EH (cell line): ENCODE measurements at places on chromosomes 4 and X.

GRCh38 chr4:2600878-2601277 lies 64.4 kb downstream of the FAM193A start:
- no peak for DNase-seq

DNA sequence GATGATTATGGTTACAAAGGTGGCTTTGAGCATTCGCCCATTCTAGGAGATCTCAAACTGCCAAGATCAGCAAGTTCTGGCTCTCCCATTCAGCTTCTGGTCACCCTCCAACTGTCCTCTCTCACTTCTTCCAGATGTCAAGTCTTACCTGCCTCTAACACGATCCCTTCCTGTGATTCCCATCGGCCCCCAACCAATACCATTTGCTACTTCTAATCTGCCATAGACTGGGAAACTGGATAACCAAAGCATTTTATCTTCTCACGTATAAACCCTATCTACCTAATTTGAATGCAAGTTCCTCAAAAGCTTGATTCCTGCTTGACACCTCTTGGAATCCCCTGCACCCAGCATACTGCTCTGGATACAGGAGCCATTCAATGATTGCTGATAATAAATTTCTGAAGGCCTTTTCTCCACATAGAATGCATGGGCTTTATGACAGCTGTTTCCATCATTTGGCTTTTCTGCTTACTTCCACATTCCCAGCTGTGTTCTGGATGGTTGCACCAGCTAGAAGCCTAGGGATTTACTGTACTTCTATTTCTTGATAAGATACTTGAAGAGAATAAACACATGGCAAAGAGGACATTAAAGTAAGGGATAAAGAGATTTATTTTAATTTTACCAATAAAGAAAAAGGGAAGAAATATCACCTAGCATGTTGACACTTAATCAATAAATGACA lies 9.6 kb downstream of the GPC4 start:
- no peak for DNase-seq

DNA sequence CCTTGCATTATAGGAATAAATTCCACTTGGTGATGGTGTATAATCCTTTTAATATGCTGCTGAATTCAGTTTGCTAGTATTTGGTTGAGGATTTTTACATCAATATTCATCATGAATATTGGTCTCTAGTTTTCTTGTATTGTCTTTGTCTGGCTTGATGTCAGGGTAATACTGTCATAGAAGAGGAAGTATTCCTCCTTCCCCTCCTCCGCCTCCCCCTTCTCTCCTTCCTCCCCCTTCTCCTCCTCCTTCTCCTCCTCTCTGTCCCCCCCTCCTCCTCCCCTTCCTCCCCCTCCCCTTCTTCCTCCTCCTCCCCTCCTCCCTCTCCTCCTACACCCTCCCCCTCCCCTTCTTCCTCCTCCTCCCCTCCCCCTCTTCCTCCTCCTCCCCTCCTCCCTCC lies 65.8 kb downstream of the RGS12 start:
- DNase-seq: no peak

DNA sequence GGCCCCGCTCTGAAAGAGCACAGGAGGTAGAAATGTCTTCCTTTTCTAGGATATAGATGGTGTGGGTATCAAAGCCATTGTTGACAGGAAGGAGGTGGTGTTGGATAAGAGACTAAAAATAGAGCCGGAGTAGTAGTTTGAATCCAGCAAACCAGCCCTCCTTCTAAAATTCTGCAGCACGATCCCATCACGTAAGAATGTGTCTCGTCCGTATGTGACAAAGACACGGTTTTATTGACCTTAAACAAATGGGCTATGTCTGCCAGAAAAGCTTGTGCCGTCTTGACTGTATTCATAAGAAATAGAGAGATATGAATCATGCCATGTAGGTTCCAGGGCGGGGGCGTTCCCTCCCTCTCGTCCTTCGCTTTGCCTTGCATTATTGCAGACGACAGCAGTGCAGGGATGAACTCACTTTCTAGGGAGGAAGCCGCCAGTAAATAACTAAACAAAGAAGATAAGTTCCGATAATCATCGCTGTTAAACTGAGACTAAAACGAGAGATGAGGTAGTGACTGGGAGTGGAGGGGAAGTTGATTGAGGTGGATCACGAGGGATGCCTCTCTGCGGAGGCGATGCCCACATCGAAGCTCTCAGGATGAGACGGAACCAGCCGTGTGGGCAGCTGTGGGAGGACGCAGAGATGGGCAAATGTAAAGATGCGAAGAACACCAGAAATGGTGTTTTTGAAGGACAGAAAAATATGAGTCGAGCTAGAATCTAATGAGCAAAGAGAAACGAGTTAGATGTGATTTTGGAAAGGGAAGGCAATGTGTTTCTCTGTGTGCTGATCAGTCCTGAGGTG lies 3.4 kb downstream of the TENM3 start:
- DNase-seq: peak; percentile 47

DNA sequence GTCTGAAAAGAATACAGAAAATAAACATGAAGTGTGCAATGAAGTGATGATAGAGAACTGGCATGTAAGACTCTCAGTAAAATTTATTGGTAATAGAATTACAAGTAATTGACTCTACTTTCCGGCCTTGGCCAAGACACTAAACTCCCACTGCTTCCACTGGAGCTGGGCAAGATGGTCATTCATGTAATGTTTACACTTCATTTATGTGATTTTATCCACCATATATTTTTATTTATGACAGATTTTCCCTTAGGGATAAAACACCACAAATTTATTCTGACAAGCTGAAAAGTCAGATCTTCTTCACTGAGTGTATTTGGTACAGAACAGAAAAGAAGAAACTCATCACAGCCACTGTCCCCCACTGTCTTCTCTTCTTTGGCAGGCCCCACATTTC lies 191.9 kb downstream of the SLC39A8 start:
- DNase-seq: no peak

GRCh38 chr4:84050015-84050414 lies 449.1 kb downstream of the NKX6-1 start:
- DNase-seq: no peak

- DNase-seq: no peak
Measured at GRCh38 chrX:103414561-103414960, 38.2 kb downstream of the BEX3 start.

GRCh38 chr4:22688236-22688635 lies 4.5 kb upstream of the GBA3 start:
- DNase-seq: peak; percentile 59

- no peak for DNase-seq
Measured at GRCh38 chr4:71303287-71303686, 35.5 kb upstream of the SLC4A4 start.

DNA sequence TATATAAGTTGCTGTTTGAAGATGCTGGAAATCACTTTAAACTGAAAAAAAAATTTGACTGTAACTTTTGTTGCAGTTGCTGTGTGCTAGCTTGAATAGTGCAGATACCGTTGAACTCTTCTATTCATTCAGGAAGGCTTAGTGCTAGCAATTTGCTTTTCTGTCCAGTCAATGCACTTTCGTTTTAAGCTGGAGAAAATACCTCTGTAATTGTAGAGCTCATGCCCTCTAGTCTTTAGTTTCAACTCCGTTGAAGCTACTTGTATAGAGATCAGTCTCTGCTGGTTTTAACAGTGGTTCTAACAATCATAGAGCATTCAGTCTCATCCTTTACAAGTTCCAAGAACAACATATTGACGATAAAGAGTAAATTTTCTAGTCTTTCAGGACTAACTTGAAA lies 49.0 kb upstream of the TRPC3 start:
- DNase-seq: no peak

DNA sequence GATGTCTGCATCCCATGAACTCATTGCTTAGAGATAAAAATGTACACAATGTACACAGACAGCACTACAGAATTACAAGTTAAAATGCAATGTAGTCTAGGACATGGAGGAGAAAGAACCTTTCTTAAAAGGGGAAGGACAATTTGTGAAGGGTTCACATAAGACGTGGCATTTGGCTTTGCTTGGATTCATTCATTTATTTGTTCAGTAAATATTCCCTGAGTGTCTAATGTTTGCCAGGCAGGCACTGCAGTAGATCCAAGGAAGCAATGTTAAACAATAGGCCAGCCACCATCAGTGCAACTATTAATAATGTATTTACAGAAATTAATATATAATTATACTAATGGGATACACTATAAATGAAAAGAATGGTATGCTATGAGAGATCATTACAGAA lies 94.4 kb downstream of the GRIA2 start:
- no peak for DNase-seq

- DNase-seq: peak; percentile 64
Measured at GRCh38 chrX:38891641-38892413, 90.6 kb downstream of the MID1IP1 start.

DNA sequence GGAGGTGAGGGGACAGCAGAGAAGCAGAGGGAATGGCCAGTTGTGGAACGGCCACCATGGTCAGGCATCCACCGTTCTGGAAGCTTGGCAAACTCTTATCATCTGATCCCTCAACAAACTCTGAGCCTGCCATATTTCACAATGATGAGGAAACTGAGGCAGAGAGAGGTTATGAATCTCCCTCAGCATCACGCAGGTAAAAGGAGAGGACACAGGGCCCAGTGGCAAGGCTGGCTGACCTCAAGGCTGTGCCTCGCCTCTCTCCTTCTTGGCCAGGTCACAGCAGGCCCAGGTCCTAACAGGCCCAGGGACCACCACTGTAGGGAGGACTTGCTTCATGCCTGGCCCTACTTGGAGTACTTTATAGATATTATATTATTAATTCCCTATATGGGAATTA lies 242.8 kb downstream of the EVC2 start:
- DNase-seq: no peak

- DNase-seq: peak; percentile 94
Measured at GRCh38 chr4:76208005-76208765, 5.4 kb downstream of the SCARB2 start.

GRCh38 chrX:39679497-39680157 lies 418.1 kb downstream of the BCOR start:
- no peak for DNase-seq

DNA sequence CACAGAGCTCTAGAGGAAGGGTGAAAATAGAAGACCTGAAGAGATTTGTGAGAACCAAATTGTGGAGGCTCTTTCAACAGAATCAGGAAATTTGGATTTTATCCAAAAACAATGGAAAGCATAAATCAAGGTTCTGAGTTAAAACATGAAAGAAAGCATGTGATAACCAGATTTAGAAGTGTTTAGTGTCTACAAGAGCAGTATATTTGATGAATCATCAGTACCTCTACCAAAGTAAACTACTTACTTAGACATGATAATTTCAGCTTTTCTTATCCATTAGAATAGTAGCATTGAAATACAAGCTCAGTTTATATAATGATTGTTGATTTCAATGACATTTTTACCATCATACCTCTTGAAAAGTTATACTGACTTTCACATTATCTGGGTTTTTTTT lies 25.9 kb upstream of the INTU start:
- DNase-seq: no peak

DNA sequence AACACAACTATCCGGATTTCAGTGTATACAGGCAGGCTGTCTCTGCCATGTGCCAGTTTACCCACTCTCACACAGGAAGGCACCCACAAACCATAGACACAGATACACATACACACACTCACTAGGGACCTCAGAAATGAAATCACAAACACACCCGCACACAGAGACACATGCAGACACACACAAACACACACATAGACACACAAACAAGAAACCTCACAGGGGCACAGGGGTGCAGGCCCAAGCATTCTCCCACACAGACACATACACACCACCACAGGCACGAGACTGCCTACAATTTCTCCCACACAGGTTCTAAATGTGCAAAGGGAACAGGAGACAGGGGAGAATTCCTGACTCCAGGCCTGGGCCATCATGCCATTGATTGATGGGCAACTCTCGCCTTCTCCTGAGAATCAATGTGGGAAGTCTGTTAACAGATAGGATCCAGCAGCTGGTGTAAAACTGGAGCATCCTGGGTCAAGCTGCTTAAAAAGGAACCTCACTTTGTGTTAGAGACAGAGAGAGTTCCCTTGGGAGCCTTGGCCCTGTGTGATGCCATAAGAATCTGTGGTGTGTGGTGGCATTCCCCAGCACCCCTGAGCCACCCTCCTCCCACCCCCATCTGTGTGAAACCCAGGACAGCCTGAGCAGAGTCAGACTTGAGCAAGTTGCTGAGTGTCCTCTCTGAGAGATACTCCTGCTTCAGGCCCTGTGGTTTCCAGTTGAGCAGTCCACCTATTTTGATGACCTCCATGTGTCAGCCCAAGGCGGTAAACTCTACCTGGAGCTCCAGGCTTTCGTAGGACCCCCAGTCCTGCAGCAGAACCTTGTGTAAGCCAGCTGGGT lies 33.9 kb downstream of the NBDY start:
- DNase-seq: no peak

DNA sequence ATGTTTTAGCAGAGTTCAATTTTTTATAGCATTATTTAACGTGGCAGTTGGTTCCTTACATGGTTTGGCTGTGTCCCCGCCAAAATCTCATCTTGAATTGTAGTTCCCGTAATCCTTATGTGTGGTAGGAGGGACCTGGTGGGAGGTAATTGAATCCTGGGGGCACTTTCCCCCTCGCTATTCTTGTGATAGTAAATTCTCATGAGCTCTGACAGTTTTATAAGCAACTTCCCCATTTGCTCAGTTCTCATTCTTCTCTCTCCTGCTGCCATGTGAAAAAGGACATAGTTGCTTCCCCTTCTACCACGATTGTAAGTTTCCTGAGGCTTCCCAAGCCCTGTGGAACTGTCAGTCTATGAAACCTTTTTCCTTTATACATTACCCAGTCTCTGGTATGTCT lies 329.5 kb downstream of the GRIA2 start:
- no peak for DNase-seq

DNA sequence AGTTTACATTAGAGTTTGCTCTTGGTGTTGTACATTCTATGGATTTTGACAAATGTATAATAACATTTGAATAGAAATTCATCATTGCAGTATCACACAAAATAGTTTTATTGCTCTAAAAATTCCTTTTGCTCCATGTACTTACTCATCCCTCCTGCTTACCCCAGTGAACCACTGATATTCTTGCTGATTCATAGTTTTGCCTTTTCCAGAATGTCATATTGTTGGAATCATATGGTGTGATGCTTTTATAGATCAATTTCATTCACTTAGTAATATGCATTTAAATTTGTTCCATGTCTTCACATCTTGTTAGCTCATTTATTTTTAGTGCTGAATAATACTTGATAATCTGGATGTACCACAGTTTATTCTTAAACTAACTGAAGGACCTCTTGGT lies 1593.2 kb downstream of the C4orf33 start:
- no peak for DNase-seq

DNA sequence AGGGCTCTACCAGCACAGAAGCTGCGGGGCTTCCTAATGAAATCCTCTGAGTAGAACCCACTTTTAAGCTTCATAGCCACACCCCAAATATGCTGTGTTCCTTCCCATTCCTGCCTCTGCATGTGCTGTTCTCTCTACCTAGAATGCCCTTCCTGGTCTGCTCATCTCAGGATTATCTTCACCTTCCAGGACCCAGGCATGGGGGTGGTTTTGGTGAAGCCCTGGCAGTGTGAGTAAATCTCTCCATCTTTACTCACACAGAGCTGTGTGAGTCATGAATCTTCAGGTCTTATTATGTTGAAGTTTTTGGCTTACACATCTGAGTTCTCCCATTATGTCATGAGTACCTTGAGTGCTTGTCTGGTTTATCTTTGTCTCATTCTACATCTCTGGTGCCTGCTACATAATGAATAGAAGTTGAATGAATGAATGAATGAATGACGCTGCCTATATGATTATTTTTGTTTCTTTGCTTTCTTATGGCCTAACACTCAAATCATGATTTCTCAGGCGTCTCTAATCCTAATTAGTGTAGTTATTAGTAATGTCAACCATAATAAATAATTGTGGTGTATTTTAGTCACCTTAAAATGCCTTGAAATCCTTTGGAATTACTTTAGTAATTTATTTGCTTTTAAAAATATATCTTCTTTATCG lies 41.9 kb downstream of the HADH start:
- no peak for DNase-seq

GRCh38 chr4:146959692-146960091 lies 14.0 kb upstream of the TTC29 start:
- peak; percentile 59 for DNase-seq

GRCh38 chr4:187071946-187072600 lies 348.4 kb upstream of the FAT1 start:
- no peak for DNase-seq
